ENCODE measurements at places on chromosomes 2 and 18.

DNA sequence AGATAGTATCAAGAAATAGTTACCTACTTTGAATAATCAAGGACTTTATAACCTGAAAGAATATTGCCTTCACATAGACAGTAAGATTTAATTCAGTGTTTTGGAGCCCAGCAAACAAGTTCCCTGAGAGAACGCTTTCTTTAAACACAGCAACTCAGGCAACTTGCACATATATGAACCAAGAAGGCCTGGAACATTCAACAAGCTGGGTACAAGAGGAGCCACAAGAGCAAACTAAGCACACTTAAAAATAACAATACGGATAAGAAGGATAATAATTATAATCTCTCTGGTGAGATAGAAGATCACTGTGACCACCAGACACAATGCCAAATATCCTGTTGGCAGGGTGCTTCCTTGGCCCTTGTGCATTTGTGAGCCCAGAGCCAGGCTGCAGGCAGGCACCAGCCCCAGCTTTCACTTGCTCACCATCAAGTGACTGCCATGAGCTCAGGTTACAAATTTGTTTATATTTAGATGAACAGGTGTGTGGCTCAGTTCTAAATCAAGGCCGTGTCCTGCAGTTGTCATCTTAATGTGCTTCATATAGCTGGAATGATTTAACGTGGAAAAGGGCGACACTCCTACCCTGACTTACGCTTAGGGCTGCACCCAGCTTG is 446.6 kb downstream of the IRS1 start:
- no peak for DNase-seq

GRCh38 chr2:195658541-195658890 is 1.5 kb downstream of the SLC39A10 start:
- DNase-seq, result peak; percentile 80

- peak; percentile 26 for DNase-seq
These were observed 74.5 kb downstream of the KCTD18 start for GRCh38 chr2:200435379-200435778.

GRCh38 chr2:161332371-161332967 is 24.2 kb downstream of the PSMD14 start:
- DNase-seq, result no peak

GRCh38 chr2:208040199-208041171 is 15.2 kb upstream of the PLEKHM3 start:
- peak; percentile 86 for DNase-seq

DNA sequence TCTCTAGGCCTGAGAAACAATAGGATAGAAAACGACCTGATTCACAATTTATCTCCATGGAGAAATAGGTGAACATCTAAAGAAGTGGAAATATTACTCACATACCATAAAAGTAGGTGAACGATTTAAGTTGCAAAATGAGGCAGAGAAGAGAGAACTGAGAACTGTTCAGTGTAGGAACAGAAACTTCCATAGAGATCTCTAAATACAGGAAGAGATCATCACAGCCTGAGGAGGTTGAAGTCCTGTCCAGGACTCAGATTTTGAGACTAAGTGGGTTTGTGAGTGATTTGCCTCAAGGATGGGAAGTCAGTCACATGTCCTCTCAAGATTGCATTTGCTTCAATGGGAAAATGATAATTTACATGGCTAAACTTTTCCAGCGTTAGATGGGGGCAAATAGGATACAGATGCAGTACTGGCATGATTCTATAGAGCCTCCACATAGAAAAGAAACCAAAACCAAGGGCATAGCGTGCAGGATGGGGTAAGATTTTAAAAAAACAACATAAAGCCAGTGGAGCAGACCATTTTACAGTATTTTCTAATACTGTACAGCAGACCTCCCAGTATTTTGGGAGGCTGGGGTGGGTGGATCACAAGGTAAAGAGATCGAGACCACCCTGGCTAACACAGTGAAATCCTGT is 68.8 kb downstream of the MEP1B start:
- DNase-seq, result no peak

GRCh38 chr2:72340665-72341064 is 193.0 kb upstream of the CYP26B1 start:
- DNase-seq, result no peak

- no peak for DNase-seq
These were observed 131.3 kb downstream of the SH3RF3 start for GRCh38 chr2:109260116-109260855.

DNA sequence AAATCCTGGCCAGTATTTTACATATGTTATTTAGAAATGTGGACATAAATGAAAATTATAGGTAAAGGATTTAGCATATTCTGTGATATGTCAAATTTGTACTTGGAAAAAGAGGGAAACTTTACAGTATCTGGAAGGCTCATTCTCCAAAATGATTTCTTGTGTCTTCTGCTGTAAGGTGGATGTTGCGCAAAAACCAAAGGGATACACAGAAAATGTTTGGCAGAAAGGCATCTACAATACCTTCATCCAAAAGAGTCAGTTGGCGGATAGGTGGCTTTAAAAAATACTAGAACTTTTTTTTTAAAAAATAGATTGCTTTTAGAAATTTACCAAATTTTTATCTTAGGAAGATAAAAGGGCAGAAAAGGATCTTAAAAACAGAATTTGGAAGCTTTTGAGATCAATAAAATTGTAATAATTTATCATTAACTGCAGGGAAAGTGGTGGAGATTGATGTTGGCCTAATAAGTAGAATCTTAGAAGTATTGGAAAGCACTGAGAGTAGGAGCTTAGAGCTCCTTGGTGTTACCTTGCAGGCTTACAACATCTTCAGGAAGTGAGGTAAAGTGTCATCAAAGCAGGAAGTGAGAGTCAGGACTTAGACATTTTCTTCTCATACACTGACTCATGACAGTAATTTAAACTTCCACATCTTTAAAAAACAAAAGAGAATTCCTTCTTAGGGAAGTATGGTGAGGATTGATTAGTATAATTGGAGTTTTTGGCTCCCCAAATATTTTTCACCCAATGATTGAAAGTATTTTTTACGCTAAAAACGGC is 2.1 kb downstream of the NABP1 start:
- DNase-seq, result peak; percentile 86

DNA sequence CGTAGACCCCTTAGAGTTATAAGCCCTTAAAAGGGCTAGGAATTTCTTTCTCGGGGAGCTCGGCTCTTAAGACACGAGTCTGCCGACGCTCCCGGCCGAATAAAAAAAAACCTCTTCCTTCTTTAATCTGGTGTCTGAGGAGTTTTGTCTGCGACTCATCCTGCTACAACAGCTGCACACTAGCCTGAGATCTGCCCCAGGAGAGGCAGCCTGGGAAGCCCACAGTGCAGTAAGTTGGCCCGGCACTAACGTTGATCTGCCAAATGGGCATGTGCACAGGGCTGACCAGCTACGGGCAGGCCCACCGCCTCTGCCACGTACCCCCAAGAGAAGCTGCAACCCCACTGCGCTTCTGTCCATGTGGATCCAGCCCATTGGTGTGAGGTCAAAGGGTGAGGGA is 8.4 kb upstream of the LIMS2 start:
- peak; percentile 62 for DNase-seq

DNA sequence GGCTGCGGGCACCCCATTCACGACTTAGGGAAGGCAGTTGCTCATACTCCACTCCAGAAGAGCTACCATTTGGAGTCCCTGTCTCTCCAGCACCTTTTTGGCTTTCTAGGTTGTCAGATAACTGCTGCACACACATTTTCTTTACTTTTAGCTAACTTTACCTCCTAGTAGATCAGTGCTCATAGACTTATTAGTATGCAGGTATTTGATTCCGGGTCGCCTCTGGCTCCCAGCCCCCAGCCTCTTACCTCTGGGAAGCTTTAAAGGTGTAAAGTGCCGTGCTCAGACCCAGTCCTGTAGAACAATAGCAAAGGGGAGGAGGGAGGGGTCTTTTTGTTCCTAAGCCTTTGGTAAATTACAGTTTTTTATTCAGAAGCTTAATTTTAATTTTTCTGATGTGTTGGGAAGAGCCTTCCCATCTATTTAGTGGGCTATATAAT is 102.9 kb downstream of the SPTBN1 start:
- DNase-seq, result peak; percentile 47

GRCh38 chr2:237942513-237942899 is 24.3 kb upstream of the UBE2F start:
- no peak for DNase-seq

GRCh38 chr18:45252474-45252873 is 362.8 kb upstream of the SLC14A2 start:
- no peak for DNase-seq

DNA sequence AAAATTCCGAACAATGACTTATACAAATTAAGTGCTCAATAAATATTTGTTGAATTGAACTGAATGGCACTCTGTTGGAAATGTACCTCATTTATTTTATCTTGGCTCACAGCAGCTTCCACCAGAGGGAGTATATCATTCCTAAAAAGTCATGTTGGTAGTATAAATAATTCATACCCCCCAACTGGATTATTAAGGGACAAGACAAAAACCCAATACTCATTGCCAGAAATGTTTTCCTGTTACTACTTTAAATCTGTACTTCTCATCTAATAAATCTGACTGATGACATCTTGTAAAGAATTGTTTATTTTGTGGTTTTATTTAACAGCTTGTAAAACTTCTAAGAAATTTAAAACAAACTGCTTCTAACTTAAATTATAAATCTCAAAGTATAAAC is 163.9 kb downstream of the CDH2 start:
- DNase-seq, result peak; percentile 18

- DNase-seq, result no peak
These were observed 154.2 kb downstream of the FAM210A start for GRCh38 chr18:13572148-13572547.

DNA sequence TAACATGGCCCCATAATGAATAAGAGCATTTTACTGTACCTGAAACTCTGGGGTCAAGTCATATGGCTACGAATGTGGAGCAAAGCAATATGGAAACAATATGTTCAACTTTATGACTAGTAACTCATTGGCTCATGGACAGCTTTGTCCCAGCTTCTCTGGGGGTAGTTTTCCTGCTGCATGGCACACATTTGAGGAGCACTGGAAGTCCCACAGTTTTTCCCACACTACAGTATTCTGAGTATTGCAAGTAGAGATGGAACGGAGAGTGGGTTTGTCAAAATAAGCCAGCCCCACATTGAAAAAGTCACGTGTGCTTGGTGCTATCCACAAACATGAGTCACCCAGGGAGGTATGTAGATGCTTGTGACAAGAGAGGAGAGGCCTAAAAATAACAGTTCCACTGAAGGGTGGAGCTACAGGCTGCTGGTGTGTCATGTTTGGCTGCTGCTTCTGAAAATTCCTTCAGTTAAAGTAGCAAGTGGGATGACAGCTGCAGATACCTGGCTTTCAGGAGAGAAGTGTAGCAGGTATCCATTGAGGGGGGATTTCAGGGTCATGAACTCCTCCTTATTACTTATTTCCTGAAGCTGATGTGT is 48.2 kb upstream of the CTAGE1 start:
- DNase-seq, result peak; percentile 97

DNA sequence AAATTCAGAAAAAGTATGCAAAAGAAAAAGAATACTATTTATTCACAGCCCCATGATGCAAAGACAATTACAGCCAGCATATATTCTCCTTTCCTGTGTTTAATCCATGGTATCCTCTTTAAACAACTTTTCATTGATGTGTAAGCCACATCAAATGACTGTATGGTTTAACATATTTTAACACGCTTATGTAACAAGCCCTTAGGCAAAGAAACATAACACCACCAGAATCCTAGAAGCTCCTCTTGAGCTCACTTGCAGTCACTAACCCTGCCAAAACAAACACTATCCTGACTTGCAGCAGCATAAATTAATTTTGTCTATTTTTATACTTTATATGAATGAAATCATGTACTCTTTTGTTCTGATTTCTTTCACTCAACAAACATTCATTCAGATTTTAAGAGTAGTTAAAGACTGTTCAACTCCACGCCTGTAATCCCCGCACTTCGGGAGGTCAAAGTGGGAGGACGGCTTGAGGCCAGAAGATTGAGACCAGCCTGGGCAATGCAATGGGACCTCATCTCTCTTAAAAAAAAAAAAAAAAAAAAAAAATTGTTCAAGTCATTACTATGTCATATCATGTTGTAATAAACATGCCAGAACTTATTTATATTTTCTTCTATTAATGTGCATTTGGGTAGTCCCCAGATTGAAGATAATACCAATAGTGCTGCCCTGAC is 226.3 kb downstream of the NBAS start:
- DNase-seq, result no peak

- DNase-seq, result no peak
These were observed 378.4 kb upstream of the HNRNPA3 start for GRCh38 chr2:176834226-176834625.

- no peak for DNase-seq
These were observed 114.7 kb downstream of the TNS1 start for GRCh38 chr2:217887841-217888701.

DNA sequence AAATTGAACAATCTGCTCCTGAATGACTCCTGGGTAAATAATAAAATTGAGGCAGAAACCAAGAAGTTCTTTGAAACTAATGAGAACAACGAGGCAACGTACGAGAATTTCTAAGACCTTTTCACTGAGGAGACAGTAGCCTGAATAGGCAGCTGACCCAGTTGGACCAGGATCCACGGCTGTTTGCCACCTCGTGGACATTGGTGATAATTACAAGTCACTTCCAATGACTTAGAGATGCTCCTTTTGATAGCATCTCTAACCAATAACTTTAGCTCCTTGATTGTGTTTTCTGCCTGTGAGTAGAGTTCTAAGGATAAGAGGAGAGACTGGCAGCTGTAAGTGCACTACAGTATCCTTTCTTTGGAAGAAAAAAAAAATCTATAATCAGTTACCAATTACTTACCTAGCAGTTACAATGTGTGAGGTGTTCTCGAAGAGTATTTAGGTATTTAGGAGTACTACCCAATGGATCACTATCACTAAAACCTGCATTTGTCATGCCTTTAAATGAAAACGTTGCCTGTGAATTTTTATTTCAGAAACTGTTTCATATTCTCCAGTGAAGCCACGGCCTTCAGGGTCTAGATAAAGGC is 31.3 kb upstream of the CNTNAP5 start:
- peak; percentile 30 for DNase-seq

GRCh38 chr2:73255007-73255644 is 21.0 kb downstream of the CCT7 start:
- DNase-seq, result no peak

Measured in mesenchymal stem cell (in vitro differentiated cells and primary cell).